Stimulated activated CD8-positive, alpha-beta memory T cell treated with anti-CD3 and anti-CD28 coated beads, Interleukin-4, amount 100 ng/mL, for 48 hours (primary cell): ENCODE measurements at places on chromosomes 3 and 15.

DNA sequence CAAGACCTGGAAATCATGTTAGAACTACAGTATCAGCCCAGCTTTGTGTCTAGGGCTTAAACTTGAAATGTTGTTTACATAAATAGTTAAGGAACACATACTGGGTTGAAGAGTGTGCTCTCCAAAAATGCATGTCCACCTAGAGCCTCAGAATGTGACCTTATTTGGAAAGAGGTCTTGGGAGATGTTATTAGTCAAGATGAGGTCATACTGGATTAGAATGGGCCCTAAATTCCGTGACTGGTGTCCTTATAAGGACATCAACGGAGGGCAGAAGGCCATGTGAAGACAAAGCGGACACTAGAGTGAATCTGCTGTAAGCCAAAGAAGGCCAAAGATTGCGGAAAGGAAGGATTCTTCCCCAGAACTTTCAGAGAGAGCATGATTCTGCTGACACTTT, 759.2 kb upstream of the CFAP20DC start:
- no peak for DNase-seq

DNA sequence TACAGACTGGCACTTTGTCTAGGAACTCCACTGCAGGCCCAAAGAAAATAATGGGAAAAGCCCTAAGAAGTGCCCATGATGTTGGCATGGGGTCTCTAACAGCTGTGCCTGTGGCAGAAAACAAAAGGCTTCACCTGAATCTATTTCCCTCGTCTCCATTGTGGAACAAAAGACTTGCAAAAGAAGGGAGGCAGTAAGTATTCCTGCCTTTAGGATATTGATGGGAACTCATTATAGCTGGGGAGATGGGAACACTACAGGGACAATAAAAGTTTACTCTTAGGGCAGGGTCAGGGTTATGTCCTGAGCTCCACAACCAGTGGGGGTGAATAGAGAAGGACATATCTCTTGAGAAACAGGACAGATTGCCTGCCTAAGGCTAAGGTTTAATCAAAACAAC, 930.6 kb upstream of the EPHA6 start:
- DNase-seq, result no peak

DNA sequence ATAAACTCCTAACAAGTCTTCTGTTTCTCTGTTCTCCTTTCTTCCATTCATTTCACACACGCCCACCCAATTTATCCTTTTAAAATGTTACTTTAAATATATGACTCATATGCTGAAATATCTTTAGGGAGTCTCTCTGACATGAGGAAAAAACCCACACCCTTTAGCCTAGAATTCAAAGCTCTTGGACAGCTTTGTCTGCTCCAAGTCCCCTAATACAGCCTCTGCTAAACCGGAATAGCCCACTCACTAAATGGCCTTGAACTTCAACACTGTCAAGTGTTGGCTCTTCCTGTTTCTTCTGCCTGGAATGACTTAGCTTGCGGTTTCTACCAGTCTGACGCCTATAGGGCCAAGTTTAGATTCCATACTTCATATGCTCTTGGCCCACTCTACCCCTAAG, 3.3 kb upstream of the CD96 start:
- no peak for DNase-seq

- no peak for DNase-seq
These were observed 150.7 kb downstream of the OPA1 start for GRCh38 chr3:193743702-193744047.

GRCh38 chr3:22319446-22319845, 568.4 kb upstream of the ZNF385D start:
- no peak for DNase-seq

DNA sequence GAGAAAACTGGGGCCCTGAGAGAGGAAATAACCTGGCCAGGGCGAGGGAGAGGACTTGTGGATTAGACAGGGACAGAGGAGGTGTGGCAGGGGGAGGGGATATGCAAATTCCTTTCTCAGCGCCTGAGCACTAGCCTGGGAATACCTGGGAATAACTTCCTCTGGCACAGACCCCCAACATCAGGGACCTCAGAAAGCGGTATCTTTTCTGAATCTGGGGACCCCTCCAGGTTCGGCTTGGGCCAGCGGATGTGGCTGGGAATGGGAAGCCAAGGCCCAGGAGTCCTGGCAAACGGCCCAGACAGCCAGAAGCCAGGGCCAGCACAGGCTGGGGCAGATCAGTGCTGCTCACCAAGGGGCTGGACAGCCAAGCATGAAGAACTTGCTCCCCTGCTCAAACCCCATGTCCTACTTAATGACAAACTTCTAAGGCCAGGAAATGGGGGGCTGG, 9.2 kb upstream of the ACSBG1 start:
- no peak for DNase-seq

- no peak for DNase-seq
These were observed 1.5 kb upstream of the ITIH1 start for GRCh38 chr3:52775877-52776276.
